CD4-positive, alpha-beta T cell treated with Interleukin-6 at 100 ng/mL for 8 hours (primary cell): ENCODE measurements at places on chromosomes 6 and 20.

GRCh38 chr20:23086056-23086566 lies at the start of gene CD93:
TSS of gene CD93 (minus strand) at chr20:23086324. CDS start at chr20:23086192, 132 bp downstream.
- DNase-seq, result peak; percentile 14

- peak; percentile 73 for DNase-seq
Observed at GRCh38 chr6:215335-216034, 76.8 kb upstream of the DUSP22 start.

- DNase-seq, result no peak
Observed at GRCh38 chr20:15847196-15847784, 726.0 kb downstream of the KIF16B start.

GRCh38 chr20:61806995-61807394 lies 258.7 kb downstream of the TAF4 start:
- no peak for DNase-seq

GRCh38 chr6:46848684-46849360 lies 55.6 kb downstream of the MEP1A start:
- peak; percentile 30 for DNase-seq
